ENCODE measurements at places on chromosomes 3 and 15.

- no peak for DNase-seq
Observed at GRCh38 chr3:78026318-78026828, 986.5 kb downstream of the ROBO2 start.

- DNase-seq: no peak
Observed at GRCh38 chr15:63474810-63475316, 29.5 kb upstream of the USP3 start.

- no peak for DNase-seq
Observed at GRCh38 chr3:177144922-177145321, 52.4 kb downstream of the TBL1XR1 start.

GRCh38 chr15:60464836-60465630 is 13.9 kb downstream of the ICE2 start:
- DNase-seq: no peak

DNA sequence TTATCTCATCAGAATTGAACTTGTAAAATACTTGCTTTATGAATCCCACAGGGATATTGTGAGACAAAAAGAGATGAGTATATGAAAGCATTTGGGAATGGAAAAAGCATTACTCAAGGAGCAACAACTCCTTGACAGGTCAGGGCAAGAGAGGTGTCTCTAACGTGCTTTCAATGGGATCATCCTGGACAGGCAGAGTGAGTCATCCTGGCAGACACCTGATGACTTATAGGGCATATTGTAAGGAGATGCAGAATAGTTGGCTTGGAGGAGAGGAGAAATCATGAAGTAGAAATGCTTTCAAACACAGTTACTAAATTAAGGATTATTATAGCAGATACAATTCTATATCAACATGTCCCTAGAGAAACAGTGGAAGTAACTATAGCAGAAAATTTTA is 71.9 kb upstream of the THSD4 start:
- no peak for DNase-seq

DNA sequence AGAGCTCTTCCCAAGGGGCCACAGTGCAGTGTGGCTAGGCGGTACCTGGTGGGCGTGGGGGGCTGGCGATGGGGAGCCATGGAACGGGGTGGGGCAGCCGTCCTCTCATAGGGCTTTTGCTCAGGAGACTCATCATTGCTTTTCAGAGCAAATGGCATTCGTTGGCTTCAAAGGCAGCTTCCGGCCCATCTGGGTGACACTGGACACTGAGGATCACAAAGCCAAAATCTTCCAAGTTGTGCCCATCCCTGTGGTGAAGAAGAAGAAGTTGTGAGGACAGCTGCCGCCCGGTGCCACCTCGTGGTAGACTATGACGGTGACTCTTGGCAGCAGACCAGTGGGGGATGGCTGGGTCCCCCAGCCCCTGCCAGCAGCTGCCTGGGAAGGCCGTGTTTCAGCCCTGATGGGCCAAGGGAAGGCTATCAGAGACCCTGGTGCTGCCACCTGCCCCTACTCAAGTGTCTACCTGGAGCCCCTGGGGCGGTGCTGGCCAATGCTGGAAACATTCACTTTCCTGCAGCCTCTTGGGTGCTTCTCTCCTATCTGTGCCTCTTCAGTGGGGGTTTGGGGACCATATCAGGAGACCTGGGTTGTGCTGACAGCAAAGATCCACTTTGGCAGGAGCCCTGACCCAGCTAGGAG is 40.8 kb downstream of the MESD start:
- no peak for DNase-seq

DNA sequence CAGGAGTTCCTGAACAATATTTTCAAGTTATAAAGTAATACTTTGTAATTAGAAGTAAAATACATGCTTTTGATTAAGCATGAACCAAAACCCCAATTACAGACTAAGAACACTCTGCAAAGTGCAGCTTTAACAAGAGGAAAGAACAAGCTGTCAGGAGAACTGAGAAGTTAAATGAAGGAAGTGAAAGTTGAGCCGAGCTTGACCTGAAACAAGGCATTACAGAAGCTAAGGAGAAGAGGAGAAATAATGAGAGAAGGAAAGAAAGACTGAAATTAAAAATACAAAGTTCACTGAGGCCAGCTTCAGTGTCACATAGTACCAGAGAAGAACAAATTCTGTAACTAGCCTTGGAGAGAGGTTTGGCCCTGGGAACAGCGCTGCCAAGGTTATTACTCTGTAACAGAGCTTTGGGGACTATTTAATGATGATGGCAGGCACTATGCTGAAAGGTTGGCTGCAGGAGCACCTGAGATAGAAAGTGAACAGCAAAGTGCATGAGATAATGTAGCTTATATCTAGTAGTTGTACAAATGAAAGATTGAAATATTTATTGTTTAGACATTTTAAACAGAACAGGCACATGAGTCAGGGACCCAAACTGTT is 241.9 kb upstream of the PEX5L start:
- DNase-seq: no peak

GRCh38 chr3:197015790-197016736 is 13.6 kb downstream of the MELTF start:
- no peak for DNase-seq

DNA sequence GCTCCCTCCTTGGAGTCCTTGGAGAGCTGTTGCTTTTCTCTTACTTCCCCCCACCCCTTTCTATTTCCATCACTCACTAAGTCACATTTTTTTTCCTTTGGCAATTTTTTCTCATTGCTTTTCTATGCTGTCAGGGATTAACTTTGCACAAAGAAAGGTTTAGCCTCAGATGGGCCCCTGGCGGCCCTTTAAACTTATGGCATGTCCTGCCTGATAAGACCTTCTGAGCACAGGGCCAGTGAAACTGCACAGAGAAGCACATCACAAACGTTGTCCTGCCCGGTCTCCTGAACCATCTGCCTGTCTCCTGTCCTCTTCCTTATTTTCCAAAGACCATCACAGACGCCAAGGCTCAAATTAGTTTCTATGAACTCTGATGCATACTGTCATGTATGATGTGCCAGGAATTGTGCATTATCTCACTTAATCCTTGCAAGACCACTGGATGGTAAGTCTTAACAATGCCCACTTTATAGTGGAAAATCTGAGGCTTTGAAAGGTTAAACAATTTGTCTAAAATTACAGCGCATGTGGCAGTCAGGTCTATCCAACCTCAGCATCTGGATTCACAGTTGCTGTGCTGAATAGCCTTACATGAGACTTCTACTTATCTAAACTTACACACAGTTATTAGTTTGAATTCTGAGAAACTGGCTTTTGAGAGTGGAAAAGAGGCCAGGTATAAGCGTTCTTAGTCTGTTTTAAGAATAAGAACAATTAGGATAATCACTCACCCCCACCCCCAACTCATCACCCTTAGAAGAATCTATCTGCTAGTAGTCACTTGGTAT is 648.1 kb downstream of the NTRK3 start:
- no peak for DNase-seq

- no peak for DNase-seq
Observed at GRCh38 chr3:154799800-154800199, 280.3 kb upstream of the MME start.

DNA sequence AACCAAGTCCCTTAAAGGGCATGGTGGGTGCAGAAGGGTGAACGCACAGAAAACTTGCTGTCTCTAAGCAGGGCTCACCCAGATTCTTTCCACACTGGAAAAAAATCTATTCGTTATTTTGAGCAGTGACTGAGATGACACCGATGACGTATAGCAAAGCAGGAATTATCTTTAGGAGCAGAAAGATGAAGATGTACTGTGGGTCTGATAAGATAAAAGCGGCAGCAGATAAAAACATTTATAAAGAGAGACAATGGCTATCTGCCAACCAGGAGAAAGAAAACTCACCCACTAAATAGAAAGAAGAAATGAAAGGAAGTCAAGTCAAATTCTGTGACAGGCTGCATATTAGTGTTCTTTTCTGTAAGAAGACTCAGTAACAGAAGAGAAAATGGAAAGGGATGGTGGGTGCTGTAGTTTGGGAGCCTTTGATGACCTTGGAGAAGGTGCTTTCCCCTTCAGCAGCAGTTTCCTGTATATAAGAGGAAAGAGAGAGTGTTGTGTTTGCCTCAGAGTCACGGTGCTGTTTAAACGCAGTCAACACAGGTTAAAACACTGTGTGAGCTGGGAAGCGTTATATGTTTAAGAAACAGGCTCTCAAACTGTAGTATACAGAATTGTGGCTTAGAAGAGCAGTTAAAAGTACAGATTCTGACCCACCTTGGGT is 111.6 kb downstream of the AQP9 start:
- DNase-seq: no peak

GRCh38 chr15:84649706-84650105 is 4.4 kb downstream of the WDR73 start:
- DNase-seq: no peak

GRCh38 chr15:96422125-96422524 is 91.6 kb downstream of the NR2F2 start:
- DNase-seq: no peak

DNA sequence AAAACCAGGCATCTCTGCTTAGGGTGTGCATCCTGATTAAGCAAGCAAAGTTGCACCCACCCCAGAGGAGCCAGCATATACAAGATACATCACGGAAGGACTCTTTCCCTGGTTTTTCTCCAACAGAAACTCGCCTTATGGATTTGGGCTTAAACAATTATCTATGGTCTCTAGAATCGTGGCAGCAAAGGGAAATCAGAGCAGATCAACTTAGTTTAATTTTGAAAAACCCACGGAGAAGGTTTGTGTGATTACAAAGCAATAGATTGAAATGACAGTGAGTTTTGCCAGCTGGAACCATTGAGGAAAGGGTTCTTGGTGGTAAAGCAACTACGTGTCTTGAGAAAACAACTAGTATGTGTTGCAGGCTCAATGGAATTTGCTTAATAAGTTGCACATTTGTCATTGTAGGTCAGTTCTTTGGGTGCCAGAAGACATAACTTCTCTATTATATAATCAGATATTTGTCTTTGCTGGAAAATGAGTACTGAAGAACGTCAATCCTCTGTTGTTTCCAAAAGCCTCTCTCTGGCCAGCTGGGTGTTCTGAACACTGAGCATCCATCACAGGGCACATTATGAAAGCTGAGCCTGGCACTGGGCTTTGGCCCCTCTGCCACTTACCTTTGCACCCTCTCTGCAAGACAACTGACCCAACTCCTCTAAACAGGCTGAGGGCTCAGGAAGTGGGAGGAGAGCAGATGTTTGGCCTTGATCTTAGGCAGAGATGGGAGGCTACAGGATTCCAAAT is 75.7 kb upstream of the FBN1 start:
- DNase-seq: no peak

GRCh38 chr3:167467848-167468611 is 5.8 kb downstream of the SERPINI2 start:
- no peak for DNase-seq

- no peak for DNase-seq
Observed at GRCh38 chr3:151290673-151291072, 12.3 kb upstream of the P2RY14 start.

GRCh38 chr3:119140466-119140865 is 5.5 kb upstream of the TEX55 start:
- DNase-seq: no peak

DNA sequence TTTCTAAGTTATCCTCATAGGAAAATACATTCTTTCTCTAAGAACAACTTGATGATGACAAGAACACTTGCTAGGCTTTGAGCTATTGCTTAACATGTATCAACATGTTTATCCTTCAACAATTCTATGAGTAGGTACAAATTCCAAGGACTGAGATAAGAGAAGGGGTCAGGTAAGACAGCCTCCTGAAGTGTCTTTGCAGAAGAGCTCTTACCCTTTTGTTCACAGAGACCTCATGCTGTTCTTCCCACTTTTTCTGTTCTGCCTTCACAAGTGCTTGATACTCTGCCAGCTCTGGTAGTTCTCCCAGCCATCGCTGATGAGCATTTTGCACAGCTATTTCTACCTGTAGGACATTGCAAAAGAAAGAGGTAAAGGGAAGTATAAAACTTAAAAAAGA is 50.9 kb downstream of the CEP152 start:
- DNase-seq: no peak

- no peak for DNase-seq
Observed at GRCh38 chr15:52382647-52383046, 87.0 kb upstream of the MYO5C start.

DNA sequence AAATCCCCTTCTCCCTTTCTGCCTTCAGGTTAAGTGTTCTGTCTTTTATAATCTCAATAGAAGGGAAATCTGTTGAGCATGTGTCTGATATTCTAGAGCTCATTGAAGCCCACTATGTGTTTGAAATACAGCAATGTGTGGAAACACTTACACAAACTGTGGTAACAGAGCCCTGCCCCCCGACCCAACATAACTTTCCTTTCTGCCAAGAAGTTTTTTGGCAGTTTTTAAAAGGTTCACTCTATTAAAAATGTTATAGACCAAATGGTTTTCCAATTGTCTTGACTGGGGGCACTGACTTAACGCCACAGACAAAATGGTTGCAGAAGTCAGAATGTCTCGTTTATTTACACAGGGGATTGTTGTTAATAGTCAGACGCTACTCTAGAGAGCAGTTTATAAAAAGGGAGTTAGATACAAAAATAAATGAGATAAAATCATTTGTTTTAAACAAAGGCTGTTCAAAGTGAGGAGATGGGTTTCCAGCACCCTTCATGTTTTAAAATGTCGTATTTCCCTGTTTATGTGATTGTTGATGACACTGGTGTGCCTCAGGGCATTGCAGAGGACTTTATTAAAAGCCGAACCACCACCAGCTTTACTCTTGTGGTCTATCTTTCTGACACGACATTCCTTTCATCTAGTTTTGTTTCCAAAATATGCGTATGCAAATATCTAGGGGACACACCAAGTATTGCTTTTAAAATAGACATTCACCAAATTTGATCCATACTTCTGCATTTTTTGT is 26.7 kb upstream of the GREM1 start:
- DNase-seq: no peak

GRCh38 chr3:52153389-52154096 is 680 bp downstream of the POC1A start:
- no peak for DNase-seq

DNA sequence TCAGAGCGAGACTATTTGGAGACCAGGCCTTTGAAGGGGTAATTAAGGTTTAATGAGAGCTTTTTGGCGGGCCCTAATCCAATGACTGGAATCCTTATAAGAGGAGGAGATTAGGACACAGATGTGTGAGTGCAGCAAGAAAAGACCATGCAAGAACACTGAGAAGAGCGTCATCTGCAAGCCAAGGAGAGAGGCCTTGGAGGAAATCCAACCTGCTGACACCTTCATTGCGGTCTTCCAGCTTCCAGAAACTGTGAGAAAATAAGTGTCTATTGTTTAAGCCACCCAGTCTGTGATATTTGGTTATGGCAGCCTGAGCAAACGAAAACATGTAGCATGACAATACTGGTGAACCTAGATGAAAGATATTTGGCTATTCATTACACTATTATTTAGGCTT is 23.0 kb upstream of the MUSTN1 start:
- no peak for DNase-seq

GRCh38 chr3:49689046-49689907 is at the start of the genes MST1 and RNF123:
Gene MST1 (minus strand): TSS chr3:49689474. CDS start chr3:49688691, 783 bp downstream.
Gene RNF123 (plus strand): TSS chr3:49689557. CDS start chr3:49691166, 1,609 bp downstream.
- peak; percentile 91 for DNase-seq

- no peak for DNase-seq
Observed at GRCh38 chr3:110021659-110022058, 684.3 kb upstream of the DPPA4 start.

DNA sequence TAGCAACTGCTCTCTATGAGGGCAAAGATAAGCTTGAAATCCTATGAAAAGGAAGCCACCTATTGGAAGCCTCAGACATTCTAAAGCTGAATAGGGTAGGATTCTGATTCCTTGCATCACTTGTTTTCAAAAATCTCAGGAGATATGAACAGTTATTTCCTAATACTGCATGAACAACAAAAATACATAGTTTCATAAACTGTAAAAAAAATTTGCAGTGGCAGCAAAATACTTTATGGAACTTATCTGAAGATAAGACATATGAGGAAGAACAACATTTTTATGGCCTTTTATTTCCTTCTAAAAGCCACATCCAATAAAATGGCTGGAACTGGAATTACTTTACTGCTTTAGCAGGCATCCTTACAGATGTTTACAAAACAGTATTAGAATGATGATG is 29.9 kb downstream of the AP3S2 start:
- no peak for DNase-seq

GRCh38 chr3:79204351-79204750 is 563.4 kb downstream of the ROBO1 start:
- DNase-seq: no peak

Measured in activated CD8-positive, alpha-beta memory T cell treated with anti-CD3 and anti-CD28 coated beads for 1 hour (primary cell).